CD4-positive, alpha-beta memory T cell (primary cell): ENCODE measurements at places on chromosomes 3 and 15. TPM values are rescaled to one million over a fixed set of nuclear protein-coding genes. Genes with fewer than 3 reads are reported as not detected.

DNA sequence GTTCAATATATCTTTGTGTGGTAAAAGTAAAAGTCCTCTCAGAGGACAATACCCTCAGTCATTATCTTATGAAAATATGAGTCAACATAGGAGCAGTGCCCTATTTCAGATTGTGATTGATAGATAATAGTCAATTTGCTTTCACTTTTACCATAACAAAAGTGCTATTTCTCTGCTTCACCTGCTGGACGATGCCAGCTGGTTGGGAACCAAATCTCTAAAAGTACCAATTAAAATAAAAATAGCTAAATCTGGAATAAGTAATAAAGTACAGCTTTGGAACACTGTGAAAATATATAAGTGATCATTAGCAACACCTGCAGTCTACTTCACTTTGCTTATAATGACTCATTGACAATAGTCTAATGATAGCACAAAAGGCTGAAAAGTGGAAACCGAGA is 390.3 kb upstream of the AGTR1 start:
- DNase-seq = no peak
- no peaks in the 10 kb centered on the region for H3K4me1 ChIP-seq
- H3K4me3 ChIP-seq = no peak overlapping the region
- no peaks in the 10 kb centered on the region for H3K27me3 ChIP-seq

- H3K27ac ChIP-seq = no peak overlapping the region
- H3K4me3 ChIP-seq = no peak overlapping the region
- peak; percentile 46 for DNase-seq
- no peaks in the 10 kb centered on the region for H3K36me3 ChIP-seq
- no peaks in the 10 kb centered on the region for H3K27me3 ChIP-seq
Measured at GRCh38 chr3:188439080-188439479, 285.1 kb downstream of the LPP start.

DNA sequence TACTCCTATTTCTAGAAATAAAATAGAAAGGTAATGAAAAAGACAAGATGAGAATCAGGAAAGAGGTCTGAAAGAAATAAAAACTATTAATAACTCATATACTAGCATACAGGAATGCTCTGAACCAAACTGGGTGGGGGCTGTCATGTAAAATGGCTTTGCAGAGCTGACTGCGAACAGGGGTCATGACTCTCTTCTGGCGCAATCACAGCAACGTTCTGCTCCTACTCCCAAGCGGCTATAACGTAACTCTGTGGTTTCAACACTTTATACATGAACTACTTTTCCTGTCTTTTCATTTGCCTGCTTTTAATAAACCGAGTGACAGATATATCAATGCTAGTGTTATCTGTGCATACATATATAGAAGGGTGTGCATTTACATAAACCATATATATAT is 116.7 kb downstream of the DLG1 start:
- no peaks in the 10 kb centered on the region for H3K36me3 ChIP-seq
- no peak overlapping the region for H3K4me3 ChIP-seq
- no peak for DNase-seq

GRCh38 chr15:69876064-69876940 is 221.4 kb downstream of the TLE3 start:
- no peak for DNase-seq
- H3K27ac ChIP-seq = no peak overlapping the region
- H3K4me1 ChIP-seq = no peaks in the 10 kb centered on the region
- no peaks in the 10 kb centered on the region for H3K27me3 ChIP-seq
- no peaks in the 10 kb centered on the region for H3K36me3 ChIP-seq
- no peak overlapping the region for H3K4me3 ChIP-seq

GRCh38 chr15:57777003-57777402 is 70.5 kb downstream of the POLR2M start:
- H3K4me3 ChIP-seq = no peak overlapping the region
- DNase-seq = no peak
- no peaks in the 10 kb centered on the region for H3K36me3 ChIP-seq
- no peak overlapping the region for H3K27ac ChIP-seq

GRCh38 chr3:2343031-2343682 is 244.5 kb downstream of the CNTN4 start:
- no peak for DNase-seq
- H3K36me3 ChIP-seq = no peaks in the 10 kb centered on the region
- no peaks in the 10 kb centered on the region for H3K4me1 ChIP-seq

- H3K4me3 ChIP-seq = no peak overlapping the region
- no peak for DNase-seq
- no peaks in the 10 kb centered on the region for H3K27me3 ChIP-seq
- no peaks in the 10 kb centered on the region for H3K36me3 ChIP-seq
Measured at GRCh38 chr3:100966807-100967206, 26.4 kb downstream of the ABI3BP start.

GRCh38 chr3:195666-196065 is 897 bp upstream of the CHL1 start:
- H3K4me3 ChIP-seq = no peak overlapping the region
- H3K27me3 ChIP-seq = no peaks in the 10 kb centered on the region
- H3K36me3 ChIP-seq = no peaks in the 10 kb centered on the region
- H3K4me1 ChIP-seq = no peaks in the 10 kb centered on the region
- no peak for DNase-seq

- H3K27me3 ChIP-seq = no peaks in the 10 kb centered on the region
- H3K4me1 ChIP-seq = peaks cover 20% of the 10 kb centered on the region
- H3K36me3 ChIP-seq = no peaks in the 10 kb centered on the region
- peak; percentile 50 for DNase-seq
- no peak overlapping the region for H3K27ac ChIP-seq
Measured at GRCh38 chr3:128448491-128448890, 18.2 kb downstream of the DNAJB8 start.

DNA sequence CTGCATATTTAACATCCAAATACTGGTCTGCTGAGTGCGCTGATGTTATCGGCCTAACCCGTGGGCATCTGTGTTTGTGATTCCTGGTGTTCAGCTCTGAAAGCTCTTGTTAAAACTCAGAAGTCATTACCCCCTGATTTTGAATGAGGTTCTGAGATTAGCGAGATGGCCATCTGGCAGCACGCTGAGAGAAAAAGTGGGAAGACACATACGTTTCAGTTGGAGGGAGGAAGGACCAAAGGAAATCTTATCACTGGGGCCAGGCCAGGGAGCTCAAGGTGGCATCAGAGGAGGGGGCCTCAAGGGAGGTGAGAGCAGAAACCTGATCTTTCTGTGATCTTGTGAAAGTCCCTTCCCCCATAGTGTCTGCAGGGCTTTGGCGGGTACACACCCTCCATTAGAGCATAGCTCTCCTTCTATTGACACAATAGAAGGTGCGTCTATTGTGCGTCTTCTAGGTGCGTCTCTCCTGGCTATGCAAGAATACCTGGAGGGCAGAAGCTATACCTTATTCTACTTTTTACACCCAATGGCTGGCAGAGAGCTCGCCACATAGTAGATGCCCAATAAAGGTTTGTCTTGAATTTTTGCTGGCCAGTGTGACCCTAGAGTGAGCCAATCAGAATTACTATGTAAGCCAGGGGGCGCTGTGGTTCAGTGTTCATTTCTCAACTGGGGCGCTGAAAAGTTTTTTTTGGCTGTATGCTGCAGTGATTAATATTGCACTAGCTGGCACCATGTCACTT is 182.4 kb downstream of the SHQ1 start:
- no peak overlapping the region for H3K4me3 ChIP-seq
- peak; percentile 54 for DNase-seq
- H3K36me3 ChIP-seq = no peaks in the 10 kb centered on the region
- H3K27me3 ChIP-seq = no peaks in the 10 kb centered on the region

GRCh38 chr3:111762537-111762936 is 96.5 kb upstream of the PHLDB2 start:
- no peak overlapping the region for H3K4me3 ChIP-seq
- H3K36me3 ChIP-seq = no peaks in the 10 kb centered on the region
- H3K4me1 ChIP-seq = no peaks in the 10 kb centered on the region
- no peak overlapping the region for H3K27ac ChIP-seq
- H3K27me3 ChIP-seq = no peaks in the 10 kb centered on the region

DNA sequence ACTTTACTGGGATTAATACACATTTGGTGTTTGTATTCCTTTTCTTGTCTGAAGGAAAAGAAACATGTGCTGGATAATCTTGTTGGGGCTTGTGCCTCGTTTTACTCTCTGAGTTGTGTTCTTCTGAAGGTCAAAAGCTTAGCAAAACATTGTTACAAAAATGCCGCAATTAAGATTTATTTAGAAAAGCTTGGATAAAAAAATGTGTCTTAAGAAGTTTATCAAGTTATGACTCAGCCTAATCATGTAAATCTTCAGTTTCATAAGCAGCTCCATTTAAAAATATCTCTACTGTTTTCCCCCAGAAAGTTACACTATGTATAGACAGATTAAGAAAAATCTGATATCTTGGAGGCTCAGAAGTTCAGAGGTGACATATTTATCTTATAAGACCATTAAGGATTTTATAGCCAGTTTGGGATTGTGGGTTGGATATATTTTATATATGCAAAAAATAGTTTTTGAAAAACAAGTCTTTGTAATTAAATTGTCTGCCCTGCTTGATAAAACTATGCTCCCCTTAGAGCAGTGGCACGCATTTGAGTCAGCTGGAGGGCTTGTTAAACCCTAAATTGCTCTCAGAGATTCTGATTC is 56.5 kb downstream of the CLDN11 start:
- no peaks in the 10 kb centered on the region for H3K4me1 ChIP-seq
- no peak overlapping the region for H3K27ac ChIP-seq
- no peak for DNase-seq
- no peaks in the 10 kb centered on the region for H3K36me3 ChIP-seq
- no peaks in the 10 kb centered on the region for H3K27me3 ChIP-seq
- H3K4me3 ChIP-seq = no peak overlapping the region

DNA sequence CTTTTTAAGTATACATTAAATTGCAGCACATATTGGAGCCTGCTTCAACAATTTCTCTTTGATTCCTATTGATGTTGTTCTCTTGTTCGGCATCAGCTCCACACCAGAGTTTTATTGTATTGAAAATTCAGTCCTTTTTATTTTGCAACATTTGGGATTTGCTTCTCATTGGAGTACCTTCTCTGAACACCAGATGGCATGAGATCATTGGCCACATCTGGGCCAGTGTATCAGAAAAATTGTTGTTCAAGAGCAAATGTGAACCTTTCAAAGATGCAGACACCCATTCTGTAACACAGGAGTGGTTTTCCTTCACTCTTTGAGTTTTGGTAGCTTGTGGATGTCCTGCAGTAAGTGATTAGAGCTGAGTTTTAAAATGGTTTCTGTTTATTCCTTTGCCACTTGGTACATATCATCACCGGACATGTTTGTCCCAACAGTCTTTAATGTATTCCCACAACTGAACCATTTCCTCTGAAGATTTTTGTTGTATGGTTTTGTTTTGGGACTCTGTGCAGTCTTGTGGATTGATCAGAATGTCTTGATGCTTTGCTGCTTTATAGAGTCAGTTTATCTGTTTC is 96.1 kb downstream of the MCTP2 start:
- H3K4me1 ChIP-seq = no peaks in the 10 kb centered on the region
- H3K4me3 ChIP-seq = no peak overlapping the region
- no peak overlapping the region for H3K27ac ChIP-seq
- H3K27me3 ChIP-seq = no peaks in the 10 kb centered on the region

DNA sequence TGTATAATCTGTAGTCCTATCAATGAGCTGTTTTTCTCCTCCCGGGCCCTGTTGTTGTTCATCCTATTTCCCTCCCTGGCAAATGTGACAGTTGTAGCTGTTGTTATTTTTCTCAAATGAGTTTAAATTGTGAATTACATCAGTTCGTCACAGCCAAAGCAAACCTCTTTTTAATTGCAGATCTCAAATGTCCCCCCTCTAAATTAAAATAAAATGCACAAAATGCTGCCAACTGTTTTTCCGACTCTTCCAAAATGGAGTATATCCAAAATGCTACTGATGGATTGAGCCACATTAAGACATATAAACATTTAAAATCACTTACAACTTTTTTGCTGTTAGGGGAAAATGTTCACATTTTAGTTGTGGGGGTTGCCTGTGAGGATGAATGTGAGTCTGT is 29.8 kb upstream of the SUCLG2 start:
- no peak overlapping the region for H3K27ac ChIP-seq
- no peak overlapping the region for H3K4me3 ChIP-seq
- no peaks in the 10 kb centered on the region for H3K36me3 ChIP-seq
- peaks cover 27% of the 10 kb centered on the region for H3K4me1 ChIP-seq
- DNase-seq = no peak

DNA sequence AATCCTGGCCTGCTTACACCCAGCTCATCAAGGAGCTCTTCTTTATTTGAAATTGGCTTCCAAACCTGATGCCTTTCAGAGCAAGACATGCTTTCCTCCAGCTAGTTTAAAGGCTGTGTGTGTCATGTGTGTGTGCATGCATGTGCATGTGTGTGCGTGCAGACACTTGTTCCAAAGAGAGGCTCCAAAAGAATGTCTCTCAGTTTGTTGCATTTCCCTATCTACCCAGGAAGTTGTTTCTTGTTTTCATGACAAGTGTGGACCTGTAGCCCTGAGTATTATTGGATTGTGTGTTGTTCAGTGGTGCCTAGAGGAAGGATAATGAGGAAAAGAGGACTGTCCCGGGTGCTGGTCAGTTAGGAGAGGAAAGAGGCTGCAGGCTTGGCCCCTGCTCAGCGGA is 240.0 kb downstream of the THSD4 start:
- DNase-seq = no peak
- no peaks in the 10 kb centered on the region for H3K36me3 ChIP-seq
- H3K4me3 ChIP-seq = no peak overlapping the region
- H3K4me1 ChIP-seq = no peaks in the 10 kb centered on the region
- no peak overlapping the region for H3K27ac ChIP-seq

- no peaks in the 10 kb centered on the region for H3K27me3 ChIP-seq
- H3K36me3 ChIP-seq = no peaks in the 10 kb centered on the region
- peaks cover 4% of the 10 kb centered on the region for H3K4me1 ChIP-seq
- DNase-seq = no peak
Measured at GRCh38 chr3:136992115-136992514, 34.3 kb downstream of the IL20RB start.

DNA sequence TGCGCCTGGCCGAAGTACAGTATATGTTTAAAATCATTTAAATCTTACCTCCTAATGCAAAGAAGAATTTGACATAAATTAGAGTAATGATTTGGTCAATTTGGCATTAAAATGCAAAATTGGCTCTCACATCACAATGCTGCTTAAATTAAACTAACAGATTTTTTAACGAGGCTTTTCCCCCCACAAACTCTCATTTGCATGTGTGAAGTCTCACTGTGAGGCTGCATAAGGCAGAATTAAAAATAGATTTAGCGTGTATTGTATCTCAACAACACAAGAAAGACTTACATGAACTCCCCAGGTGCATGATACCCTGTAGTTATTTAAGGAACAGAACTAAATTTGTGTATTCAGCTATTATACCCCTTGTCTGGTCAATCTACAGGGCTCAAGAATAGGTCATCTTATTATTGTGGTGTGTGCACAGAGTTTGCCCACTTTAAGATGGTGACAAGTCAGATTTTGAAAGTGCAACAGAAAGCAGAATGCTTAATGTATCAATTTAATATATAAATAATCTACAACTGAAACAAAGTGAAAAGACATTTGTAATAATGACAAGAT is 897.9 kb downstream of the EPHA3 start:
- H3K27me3 ChIP-seq = no peaks in the 10 kb centered on the region
- no peaks in the 10 kb centered on the region for H3K4me1 ChIP-seq
- H3K27ac ChIP-seq = no peak overlapping the region
- no peak overlapping the region for H3K4me3 ChIP-seq
- DNase-seq = no peak

IQCF5 gene
- polyA plus RNA-seq = not detected

KPNA4 gene
- polyA plus RNA-seq = 10.4 TPM

CACNA2D3 gene
- polyA plus RNA-seq = not detected

PRRT3 gene
- 2.9 TPM for polyA plus RNA-seq

CA12 gene
- not detected for polyA plus RNA-seq

ZBTB47 gene
- not detected for polyA plus RNA-seq

CYP8B1 gene
- not detected for polyA plus RNA-seq

ZDHHC19 gene
- not detected for polyA plus RNA-seq

DUOX2 gene
- polyA plus RNA-seq = 0.02 TPM

ZPLD1 gene
- not detected for polyA plus RNA-seq

TRH gene
- polyA plus RNA-seq = not detected

LTK gene
- polyA plus RNA-seq = 1.9 TPM

LHFPL4 gene
- not detected for polyA plus RNA-seq

SLC25A20 gene
- 67.6 TPM for polyA plus RNA-seq
